ENCODE measurements at places on chromosomes 6 and 20. TPM values are rescaled to one million over a fixed set of nuclear protein-coding genes. Genes with fewer than 3 reads are reported as not detected.

Gene SLC17A1
- not detected for total RNA-seq

Gene COL12A1
- total RNA-seq: 23.5 TPM

Gene FAM120B
- total RNA-seq: 25.2 TPM

Gene ZC2HC1B
- total RNA-seq: not detected

Gene FGD2
- total RNA-seq: 0.10 TPM

DNA sequence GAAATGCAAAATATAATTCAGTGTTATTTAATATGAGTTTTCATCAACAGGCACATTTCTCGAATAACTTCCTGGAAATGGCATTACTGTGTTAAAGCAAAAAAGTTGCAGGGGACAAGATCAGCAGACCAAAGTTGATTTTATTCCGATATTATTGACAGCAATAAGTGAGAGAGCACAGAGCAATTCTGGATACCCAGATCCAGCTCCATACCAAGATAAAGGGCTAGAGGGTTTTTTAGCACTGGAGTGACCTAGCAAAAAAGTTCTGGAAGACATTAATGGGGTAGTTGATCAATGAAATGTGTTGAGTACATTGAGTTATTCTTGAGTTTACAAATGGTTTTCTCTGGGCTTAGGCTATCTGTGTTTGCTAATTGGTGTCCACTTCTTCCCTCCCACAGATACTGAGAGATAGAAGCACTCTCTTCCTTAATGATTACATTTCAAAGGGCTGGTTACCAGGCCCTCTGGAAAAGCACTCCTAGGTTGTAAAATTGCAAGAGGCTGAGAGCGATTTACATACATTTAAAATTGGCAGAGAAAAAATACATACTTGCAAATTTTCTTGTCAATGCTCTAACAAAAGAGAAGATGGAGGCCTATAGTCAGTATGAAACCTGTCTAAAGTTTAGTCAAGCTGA is 47.0 kb upstream of the MANEA start:
- H3K36me3 ChIP-seq: no peaks in the 10 kb centered on the region
- no peak overlapping the region for H3K27ac ChIP-seq
- DNase-seq: no peak
- H3K27me3 ChIP-seq: no peaks in the 10 kb centered on the region
- no peak overlapping the region for H3K4me3 ChIP-seq
- no peaks in the 10 kb centered on the region for H3K4me1 ChIP-seq

- no peak for DNase-seq
- H3K27ac ChIP-seq: no peak overlapping the region
- H3K4me3 ChIP-seq: no peak overlapping the region
- no peaks in the 10 kb centered on the region for H3K27me3 ChIP-seq
These were observed 129.2 kb upstream of the SNX9 start for GRCh38 chr6:157693867-157694266.

DNA sequence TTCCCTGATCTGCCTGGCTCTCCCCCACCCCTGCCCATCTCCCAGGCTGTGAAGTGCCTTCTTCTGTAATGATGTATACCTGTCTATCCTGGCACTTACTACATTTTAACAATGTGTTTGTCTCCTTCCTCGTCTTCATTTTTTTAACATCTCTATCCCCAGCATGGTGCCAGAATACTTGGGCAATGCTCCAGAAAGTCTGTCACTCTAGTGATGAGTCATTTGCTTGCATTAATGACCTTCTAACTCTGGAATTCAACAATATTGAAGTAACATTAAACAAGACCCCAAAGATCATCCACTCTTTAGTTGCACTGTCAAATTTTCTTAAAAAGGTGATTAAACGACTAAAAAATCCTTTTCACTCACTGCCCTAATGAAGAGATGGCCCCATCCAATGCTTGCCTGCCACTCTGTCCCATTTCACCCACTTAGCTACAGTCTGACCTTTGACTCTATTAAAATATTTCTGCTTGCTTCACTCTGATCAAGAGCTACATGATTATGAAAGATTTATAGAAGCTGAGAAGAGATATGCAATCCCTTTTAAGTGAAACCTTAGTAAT is 7.7 kb upstream of the KLHL31 start:
- peak overlapping the region; percentile 29 for H3K27ac ChIP-seq
- no peak overlapping the region for H3K4me3 ChIP-seq
- DNase-seq: peak; percentile 69
- H3K36me3 ChIP-seq: no peaks in the 10 kb centered on the region

GRCh38 chr6:45571159-45571558 is 193.4 kb upstream of the SUPT3H start:
- H3K27ac ChIP-seq: no peak overlapping the region
- no peak for DNase-seq
- H3K4me1 ChIP-seq: peaks cover 8% of the 10 kb centered on the region
- no peak overlapping the region for H3K4me3 ChIP-seq

- H3K27ac ChIP-seq: no peak overlapping the region
- no peaks in the 10 kb centered on the region for H3K36me3 ChIP-seq
- H3K4me3 ChIP-seq: no peak overlapping the region
- no peaks in the 10 kb centered on the region for H3K4me1 ChIP-seq
These were observed 98.1 kb downstream of the MAP3K7 start for GRCh38 chr6:90488816-90489215.

- H3K4me1 ChIP-seq: no peaks in the 10 kb centered on the region
- no peak overlapping the region for H3K27ac ChIP-seq
- H3K27me3 ChIP-seq: peaks cover 3% of the 10 kb centered on the region
- no peaks in the 10 kb centered on the region for H3K36me3 ChIP-seq
These were observed 69.9 kb upstream of the POU3F2 start for GRCh38 chr6:98764373-98764911.

GRCh38 chr6:143224516-143224915 is 163.8 kb downstream of the AIG1 start:
- H3K27me3 ChIP-seq: no peaks in the 10 kb centered on the region
- no peak for DNase-seq
- H3K36me3 ChIP-seq: no peaks in the 10 kb centered on the region
- no peak overlapping the region for H3K27ac ChIP-seq

DNA sequence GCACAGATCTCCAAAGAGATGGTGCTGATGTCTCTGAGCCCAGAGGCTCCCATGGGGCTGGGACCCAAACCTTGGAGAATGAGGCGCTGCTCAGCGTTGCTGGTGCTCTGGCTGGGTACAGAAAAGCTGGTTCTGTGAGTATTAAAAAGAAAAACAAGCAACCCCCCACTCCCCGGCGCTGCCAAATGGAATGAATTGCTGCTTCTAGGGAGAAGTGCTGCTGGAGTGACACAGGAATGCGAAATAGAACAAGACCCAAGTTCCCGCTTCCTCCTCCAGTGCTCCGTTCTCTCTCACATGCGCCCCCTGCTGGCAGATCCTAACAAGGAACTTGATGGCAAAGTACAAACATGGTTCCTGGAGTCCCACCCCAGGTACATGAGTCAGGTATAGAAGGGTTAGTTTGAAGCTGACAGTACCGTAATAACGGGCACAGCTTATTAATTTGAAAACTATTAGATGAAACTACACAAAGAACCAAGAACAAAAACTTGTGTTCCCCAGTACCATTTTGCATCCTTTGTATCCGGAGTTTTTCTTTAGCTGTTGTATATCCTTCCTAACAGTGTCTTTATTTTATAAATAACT is 2.1 kb upstream of the DDX27 start:
- H3K4me3 ChIP-seq: peak overlapping the region; percentile 13
- H3K36me3 ChIP-seq: peaks cover 6% of the 10 kb centered on the region
- DNase-seq: peak; percentile 89
- H3K4me1 ChIP-seq: peaks cover 18% of the 10 kb centered on the region

Data from HCT116 (cell line).